PC-3 (cell line): ENCODE measurements at places on chromosomes 2 and 18. TPM values are rescaled to one million over a fixed set of nuclear protein-coding genes. Genes with fewer than 3 reads are reported as not detected.

Gene PER2
- total RNA-seq, result 8.6 and 13.0 TPM in 2 replicates

Gene PPM1G
- total RNA-seq, result 122 and 133 TPM in 2 replicates

Gene RAD51AP2
- not detected in 2 replicates for total RNA-seq

Gene EML6
- 5.3 and 15.7 TPM in 2 replicates for total RNA-seq

Gene PLGLB2
- total RNA-seq, result 0.87 TPM in 1 of 2 replicates, not detected in the other

Gene TEKT4
- not detected in 2 replicates for total RNA-seq

Gene CCDC141
- total RNA-seq, result 0.40 and 1.1 TPM in 2 replicates

Gene CABYR
- 5.4 and 5.6 TPM in 2 replicates for total RNA-seq

Gene CYP27A1
- total RNA-seq, result 5.8 and 6.0 TPM in 2 replicates

Gene SLC4A5
- total RNA-seq, result 0.40 and 2.4 TPM in 2 replicates

Gene ODC1
- 712 and 714 TPM in 2 replicates for total RNA-seq

Gene NAPG
- 24.0 and 24.7 TPM in 2 replicates for total RNA-seq

Gene NR4A2
- 12.0 and 13.8 TPM in 2 replicates for total RNA-seq

Gene ORC4
- 34.6 and 65.9 TPM in 2 replicates for total RNA-seq
